ENCODE measurements at places on chromosomes 12 and 14. TPM values are rescaled to one million over a fixed set of nuclear protein-coding genes. Genes with fewer than 3 reads are reported as not detected.

The TMPRSS12 gene
- polyA plus RNA-seq, result 0.12 TPM

The SLC17A8 gene
- 17.4 TPM for polyA plus RNA-seq

The LALBA gene
- polyA plus RNA-seq, result not detected

The HCAR1 gene
- polyA plus RNA-seq, result 2.1 TPM

The CDH24 gene
- polyA plus RNA-seq, result 46.0 TPM

The TMTC1 gene
- 28.1 TPM for polyA plus RNA-seq

The SLC2A14 gene
- polyA plus RNA-seq, result 0.38 TPM

The USP44 gene
- 3.2 TPM for polyA plus RNA-seq

The CDK2 gene
- 25.5 TPM for polyA plus RNA-seq

The SELPLG gene
- 18.2 TPM for polyA plus RNA-seq
